ENCODE measurements at places on chromosomes 1 and 21.

DNA sequence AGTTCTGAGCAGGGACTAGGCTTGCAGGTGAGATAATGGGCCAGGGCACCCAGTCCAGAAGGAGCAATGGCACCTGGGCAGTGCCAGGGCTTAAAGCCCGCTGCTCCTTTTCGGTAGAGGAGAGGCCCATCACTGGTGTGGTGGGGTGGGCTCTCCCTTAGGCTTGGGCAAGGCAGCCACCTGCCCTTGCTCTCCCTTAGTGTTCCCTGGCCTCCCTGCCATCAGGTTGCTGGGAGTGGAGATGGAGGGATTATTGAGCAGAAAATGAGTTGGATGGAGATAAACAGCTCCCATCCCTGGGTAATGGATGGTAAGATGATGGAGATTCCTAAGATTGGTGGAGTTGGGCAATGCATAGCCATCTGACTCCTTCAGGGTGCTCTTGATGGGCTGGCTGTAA, 7.9 kb downstream of the MYOG start:
- no peak for DNase-seq

GRCh38 chr1:227297073-227297793, 21.1 kb downstream of the CDC42BPA start:
- no peak for DNase-seq

DNA sequence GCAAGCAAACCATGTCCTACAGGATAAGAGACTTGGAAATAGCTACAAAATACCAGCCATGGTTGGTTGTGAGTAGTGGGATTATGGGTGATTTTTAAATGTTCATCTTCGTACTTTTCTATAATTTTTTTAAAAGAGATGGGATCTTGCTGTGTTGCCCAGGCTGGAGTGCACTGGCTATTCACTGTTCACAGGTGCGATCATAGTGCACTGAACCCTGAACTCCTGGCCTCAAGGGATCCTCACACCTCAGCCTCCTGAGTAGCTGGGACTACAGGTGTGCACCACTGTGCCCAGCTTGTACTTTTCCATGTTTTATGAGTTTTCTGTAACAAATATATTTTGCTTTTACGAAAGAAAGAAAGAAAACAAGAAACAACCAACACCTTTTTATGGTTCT, 224.2 kb downstream of the FOXD2 start:
- no peak for DNase-seq

- DNase-seq, result no peak
Observed at GRCh38 chr1:56135069-56135863, 444.1 kb downstream of the PLPP3 start.

DNA sequence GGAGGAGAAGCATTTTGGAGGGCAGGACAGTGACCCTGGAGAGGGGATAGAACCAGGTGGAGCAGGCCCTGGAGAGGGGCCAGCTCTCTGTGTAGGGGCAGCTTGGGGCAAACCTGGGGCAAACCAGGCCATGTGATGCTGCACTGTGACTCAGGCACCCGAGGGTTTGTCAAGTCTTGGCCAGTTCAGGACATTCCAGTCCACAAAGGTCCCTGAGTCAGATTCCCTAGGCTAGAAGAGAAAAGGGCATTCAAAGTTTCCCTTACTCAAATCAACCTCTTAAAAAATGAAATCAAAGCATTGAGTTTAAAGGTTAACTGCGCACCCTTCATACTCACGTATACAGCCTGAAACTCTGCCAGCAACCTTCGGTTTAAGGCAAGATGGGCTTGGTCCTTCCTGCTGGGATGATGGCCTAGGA, 25.2 kb upstream of the PLA2G2C start:
- DNase-seq, result no peak

DNA sequence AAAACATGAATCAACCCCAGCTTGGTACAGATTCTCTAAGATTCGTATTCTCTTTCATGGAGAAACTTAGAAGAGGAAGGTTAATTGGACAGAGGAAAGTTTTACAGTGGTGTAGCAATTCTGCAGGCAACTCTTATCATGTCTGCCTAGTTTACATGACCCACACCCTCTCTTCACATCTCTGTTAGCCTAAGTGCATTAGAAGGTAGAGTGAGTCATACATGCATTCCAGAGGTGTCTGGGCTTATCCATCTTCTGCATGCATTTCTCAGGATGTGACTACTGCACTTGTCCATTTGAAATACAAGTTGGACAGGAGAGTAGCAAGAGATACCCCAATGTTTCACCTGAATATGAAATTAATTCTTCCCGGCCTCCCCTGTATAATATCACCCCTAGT, 578.4 kb upstream of the NCAM2 start:
- DNase-seq, result no peak

GRCh38 chr21:36555199-36555800, 75.4 kb upstream of the CLDN14 start:
- DNase-seq, result no peak

GRCh38 chr1:225597926-225598575, 54.9 kb downstream of the ENAH start:
- DNase-seq, result no peak

GRCh38 chr21:40255518-40256444, 388.5 kb downstream of the PCP4 start:
- DNase-seq, result no peak

GRCh38 chr1:160095382-160096105, 2.9 kb downstream of the IGSF8 start:
- no peak for DNase-seq

DNA sequence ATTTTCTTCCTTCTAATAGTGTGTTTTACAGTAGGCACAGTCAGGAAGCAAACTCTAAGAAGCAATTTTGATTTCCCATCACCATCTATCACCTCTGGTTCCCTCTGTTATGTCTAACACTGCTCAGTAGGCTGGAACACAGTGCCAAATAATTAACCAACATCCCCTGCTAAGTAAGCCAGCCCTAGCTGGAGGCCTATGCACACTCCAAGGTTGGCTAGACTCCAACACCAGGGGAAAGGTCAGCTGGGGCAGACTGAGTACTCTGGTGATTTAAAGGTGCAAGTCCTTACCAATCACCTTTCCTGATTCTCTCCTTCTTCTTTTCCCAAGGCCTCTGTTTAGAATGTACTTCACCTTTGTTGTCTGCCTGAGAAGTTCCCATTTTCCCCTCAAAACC, 46.5 kb upstream of the BEND5 start:
- DNase-seq, result no peak

GRCh38 chr1:150194381-150195031, 41.4 kb downstream of the ANP32E start:
- DNase-seq, result no peak

DNA sequence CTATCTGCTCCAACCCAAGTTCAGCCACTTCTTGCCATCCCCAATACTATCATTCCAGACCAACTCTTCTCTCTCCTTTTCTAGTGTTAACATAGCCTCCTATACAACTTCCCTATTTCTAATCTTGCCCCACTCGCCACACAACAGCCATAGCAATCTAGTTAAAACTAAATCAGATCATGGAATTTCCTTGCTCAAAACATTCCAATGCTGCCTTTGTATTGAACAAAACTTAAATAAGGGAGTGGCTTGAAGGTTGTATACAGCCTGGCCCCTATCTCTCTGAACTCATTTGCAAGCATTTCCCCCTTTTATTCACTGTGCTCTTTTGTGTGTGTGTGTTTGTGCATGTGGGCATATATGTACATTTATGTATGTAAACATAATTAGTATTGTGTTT, 118.1 kb upstream of the SGIP1 start:
- no peak for DNase-seq

DNA sequence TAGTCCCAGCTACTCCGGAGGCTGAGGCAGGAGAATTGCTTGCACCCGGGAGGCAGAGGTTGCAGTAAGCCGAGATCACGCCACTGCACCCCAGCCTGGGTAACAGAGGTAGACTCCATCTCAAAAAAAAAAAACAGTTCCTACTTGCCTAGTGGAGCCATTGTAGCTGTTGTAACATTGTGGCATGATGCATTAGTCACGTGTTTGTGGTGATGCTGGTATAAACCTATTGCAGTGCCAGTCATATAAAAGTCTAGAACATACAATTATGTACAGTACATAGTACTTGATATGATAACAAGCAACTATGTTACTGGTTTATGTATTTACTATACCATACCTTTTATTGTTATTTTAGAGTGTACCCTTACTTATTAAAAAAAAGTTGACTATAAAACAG, 16.2 kb downstream of the KYAT3 start:
- no peak for DNase-seq

DNA sequence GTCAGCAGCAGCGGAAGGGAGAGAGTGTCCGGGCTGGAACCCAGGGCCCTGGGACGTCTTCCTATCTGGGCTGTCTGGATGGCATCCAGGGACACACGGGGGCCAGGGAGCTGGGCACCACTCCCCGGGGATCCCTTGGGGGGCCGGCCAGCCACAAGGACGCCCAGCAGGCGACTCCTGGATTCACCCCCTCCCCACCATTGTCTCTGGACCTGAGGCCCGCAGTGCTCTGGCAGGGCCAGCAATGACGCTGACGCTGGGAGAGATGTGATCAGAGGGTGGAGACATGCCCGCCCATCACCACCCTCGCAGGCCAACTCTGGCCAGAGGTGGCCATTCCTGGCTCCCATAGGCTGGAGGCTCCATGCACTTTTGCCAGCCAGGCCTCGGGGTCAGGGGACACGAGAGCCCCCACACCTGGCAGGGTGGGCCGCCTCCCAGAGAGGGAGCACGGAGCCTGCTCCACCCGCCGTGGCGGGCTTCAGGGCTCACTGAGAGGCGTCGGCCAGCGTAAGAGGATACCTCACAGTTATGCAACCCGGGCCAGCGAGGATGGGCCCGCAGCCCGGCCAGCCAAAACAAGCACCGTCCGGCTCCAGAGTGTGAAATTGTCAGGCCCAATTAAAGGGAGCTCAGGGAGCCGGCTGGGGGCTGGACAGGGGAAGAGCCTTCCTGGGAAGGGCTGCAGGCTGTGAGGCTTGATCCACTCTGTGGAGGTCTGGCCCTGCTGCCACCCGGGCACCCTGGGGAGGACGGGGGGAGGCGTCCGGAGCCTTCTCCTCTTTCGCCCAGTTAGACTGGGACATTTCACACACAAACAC, 10.3 kb downstream of the ACTRT2 start:
- DNase-seq, result no peak

DNA sequence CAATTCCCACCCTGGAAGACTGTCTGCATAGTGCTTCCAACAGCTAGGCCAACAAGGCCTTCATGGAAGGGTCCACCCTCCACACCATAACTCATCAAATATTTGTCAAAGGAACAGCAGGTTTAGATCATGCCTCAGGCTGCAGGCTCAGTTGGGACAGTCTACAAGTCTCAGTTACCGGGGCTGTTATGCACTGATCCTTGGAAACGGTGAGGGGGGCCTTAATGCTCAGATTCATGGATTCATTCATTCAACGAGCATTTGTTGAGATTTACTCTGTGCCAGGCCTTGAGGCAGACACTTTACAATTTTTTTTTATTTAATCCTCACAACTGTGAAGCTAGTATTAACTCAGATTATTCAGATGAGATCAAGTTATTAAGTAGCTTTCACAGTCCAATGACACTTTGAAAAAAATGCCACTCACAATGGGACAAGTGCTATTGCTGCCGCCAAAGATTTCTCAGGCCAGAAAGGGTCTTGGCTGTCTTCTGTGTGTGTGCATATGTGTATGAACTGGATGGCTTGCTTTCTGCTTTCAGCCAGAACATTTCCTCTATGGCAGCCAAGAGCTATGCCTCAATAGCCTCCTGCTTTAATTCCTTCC, 8.9 kb upstream of the C1orf216 start:
- no peak for DNase-seq

- DNase-seq, result no peak
Observed at GRCh38 chr1:38265293-38266196, 219.0 kb upstream of the POU3F1 start.

GRCh38 chr1:2639203-2639602, 6.4 kb upstream of the MMEL1 start:
- no peak for DNase-seq

- no peak for DNase-seq
Observed at GRCh38 chr21:36186506-36187399, 30.1 kb downstream of the DOP1B start.

- no peak for DNase-seq
Observed at GRCh38 chr21:21057349-21058062, 59.3 kb downstream of the NCAM2 start.

- no peak for DNase-seq
Observed at GRCh38 chr1:63643926-63644325, 50.7 kb downstream of the PGM1 start.

DNA sequence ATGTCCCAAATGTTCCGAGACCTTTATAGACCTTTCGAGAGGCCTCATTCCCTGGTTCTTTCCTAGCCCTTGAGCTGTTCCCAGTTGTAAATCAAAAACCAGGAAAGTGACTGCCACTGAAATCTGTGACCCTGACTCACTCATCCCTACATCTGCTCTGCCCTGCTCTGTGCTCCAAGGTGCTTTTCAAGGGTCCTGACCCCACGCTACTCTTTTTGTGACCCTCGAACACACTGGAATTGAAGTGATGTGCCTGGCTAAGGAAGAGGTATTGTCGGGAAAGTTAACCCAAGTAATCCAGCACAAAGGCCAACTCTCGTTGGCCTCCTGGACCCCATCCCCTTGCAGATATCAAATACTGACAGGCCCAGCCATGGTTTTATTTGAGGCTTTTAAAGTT, 244.4 kb downstream of the HHAT start:
- no peak for DNase-seq

DNA sequence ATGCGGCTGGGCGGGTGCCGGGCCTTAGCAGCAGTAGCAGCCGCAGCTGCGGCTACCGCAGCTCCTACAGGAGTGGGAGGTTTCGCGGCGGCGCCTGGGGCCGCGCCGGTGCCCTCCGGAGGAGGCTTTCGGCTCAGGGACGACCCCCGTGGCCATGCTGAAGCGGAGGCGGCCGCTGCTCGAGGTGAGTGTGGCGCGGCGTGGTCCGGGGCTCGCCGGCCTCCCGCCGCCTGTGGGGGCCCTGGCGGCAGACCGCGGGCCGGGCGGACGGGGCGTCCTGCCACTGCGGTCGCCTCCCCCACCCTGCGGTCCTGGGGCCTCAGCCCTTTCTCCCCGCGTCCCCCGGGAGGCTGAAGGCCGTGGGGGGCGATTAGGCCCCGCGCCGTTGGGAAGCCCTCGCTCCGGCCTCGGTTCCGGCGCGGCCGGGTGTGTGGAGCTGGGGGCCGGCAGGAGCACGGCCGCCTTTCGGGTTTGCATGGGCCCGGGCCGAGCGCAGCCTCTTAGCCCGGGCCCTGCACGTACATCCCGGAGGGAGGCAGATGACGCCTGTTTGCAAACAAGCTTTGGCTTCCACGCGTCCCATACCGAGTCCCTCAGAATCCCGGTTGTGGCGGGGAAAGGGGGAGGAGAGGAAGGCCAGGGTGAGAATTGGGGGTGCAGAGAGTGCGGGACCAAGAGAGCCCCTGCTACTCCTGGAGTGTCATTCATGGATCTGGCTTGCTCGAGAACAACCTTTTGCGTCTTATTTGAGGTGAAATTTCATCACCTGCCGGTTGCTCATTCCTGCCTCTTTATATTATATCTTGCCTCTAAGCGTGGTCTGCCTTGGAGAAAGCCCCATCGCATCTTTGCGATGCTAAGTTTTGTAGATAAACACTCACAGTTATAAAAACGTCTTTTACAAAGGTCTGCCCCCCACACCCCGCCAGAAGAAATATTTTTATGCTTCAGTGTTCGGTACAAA, 613 bp downstream of the ZFYVE9 start:
- no peak for DNase-seq

- DNase-seq, result no peak
Observed at GRCh38 chr1:78184460-78185072, 138.8 kb downstream of the GIPC2 start.

Measured in NCI-H2081 treated with DMSO at 0.1 percent for 48 hours (cell line).